Sigmoid colon (tissue), 7 donors: ENCODE measurements at places on chromosomes 2 and 18. TPM values are rescaled to one million over a fixed set of nuclear protein-coding genes. Genes with fewer than 3 reads are reported as not detected.

The DBI gene
- 1,072 TPM for polyA plus RNA-seq

The BCL11A gene
- polyA plus RNA-seq = 3.6 TPM

The SERPINB3 gene
- 0.04 TPM for polyA plus RNA-seq

The COLEC12 gene
- 4.2 TPM for polyA plus RNA-seq
